ENCODE measurements at places on chromosomes 13 and 19.

GRCh38 chr13:98525456-98526181 lies 51.3 kb downstream of the STK24 start:
- no peak for DNase-seq

GRCh38 chr13:21739771-21740170 lies 68.9 kb downstream of the FGF9 start:
- DNase-seq, result no peak

DNA sequence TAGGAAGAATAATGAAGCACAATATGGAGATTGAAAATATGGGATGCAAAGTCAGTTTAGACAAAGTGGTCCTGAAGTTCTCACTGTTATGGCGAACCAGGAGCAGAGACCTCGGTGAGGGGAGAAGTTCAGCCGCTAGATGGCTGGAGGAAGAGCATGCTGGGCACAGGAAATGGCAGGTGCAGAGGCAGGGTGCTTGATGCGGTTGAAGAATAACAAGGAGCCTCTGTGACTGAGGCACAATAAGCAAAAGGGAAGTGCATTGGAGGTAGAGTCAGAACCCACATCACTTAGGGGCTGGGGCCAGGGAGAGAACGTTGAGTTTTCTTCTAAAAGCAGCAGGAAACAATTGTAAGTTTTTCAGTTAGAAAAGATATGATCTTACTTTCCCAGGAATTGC lies 1725.2 kb downstream of the EFNB2 start:
- DNase-seq, result no peak

- peak; percentile 94 for DNase-seq
Measured at GRCh38 chr19:2702170-2703076, at the start of gene GNG7. Gene GNG7 (minus strand): TSS chr19:2702694. CDS start chr19:2520688, 182,006 bp downstream.

DNA sequence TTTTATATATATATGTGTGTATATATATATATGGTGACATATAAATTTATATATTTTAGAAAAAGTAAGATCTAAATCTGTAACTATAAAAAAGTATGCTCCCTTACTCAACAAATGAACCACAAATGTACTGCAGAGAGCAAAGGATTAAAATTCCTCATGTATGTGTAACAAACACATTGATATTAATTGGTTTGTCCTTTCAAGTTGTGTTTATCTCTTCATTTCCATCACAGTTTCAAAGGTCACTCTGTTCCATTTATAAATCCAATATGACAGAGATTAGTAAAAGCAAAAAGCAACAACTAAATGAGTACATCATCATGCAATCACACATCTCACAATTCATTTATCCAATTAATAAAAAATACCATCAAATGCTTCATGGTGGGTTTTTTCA lies 247.9 kb downstream of the DACH1 start:
- no peak for DNase-seq

DNA sequence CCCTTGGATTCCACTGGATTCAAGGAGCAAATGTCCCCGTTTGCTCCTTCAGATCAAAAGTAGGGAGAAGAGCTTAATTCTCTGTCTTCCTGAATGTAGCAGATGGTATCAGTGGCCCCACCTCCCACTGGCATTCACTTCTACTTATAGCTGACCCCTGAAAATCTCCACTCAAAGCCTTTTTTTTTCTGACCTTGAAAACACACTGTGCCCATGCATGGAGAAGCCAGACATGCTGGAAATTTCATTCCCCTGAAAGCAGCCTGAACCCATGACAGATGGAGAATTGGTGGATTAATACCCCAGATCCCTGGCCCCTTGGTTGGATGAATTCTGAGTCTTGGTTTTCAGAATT lies 76.6 kb upstream of the UBAC2 start:
- DNase-seq, result no peak

- DNase-seq, result no peak
Measured at GRCh38 chr13:27203186-27203585, 31.6 kb upstream of the USP12 start.

DNA sequence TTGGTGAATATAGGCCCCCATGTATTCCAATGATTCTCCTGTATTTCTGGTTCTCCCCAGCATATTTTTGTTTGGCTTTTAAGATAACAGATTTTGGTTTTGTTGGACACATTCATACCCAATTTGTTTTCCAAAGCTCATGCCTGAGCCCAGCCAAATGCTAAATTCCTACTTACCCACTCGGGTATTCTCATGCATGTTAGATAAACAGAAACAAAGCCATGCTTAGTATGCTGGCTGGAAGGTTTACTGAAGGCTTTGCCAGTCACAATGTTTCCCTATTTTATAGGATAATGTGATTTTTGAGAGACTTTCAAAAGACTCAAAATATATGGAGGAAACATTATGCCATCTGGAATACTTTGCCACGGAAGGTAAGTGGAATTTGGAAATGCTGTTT lies 206.8 kb downstream of the ATP8A2 start:
- no peak for DNase-seq

DNA sequence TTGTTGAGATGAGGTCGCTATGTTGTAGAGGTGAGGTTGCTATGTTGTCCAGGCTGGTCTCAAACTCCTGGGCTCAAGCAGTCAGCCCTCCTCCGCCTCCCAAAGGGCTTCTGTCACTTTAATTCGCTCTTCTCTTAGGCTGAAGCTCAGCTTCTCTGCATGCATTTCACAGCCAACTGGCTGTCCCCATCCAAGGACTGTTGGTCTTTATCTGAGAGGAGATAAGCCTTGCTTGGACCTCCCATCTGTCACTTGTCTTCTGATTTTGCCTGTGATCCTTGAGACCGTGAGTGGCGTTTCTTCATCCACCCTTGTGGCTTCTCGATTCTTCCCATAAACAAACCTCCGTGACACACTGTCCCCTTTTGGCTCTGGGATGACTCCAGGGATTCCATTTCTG lies 24.4 kb downstream of the CERS1 start:
- DNase-seq, result no peak
